ENCODE measurements at places on chromosomes 3 and 15. TPM values are rescaled to one million over a fixed set of nuclear protein-coding genes. Genes with fewer than 3 reads are reported as not detected.
A peak's percentile ranks its signal among the peaks of the same experiment; 100 is the strongest.

CCR1 gene
- 42.1 TPM for total RNA-seq

SCAMP2 gene
- total RNA-seq: 73.2 TPM

SCN10A gene
- total RNA-seq: not detected

INAFM2 gene
- total RNA-seq: 40.9 TPM

RTP1 gene
- total RNA-seq: not detected

TSC22D2 gene
- total RNA-seq: 20.7 TPM

TEX9 gene
- 4.6 TPM for total RNA-seq

DNA sequence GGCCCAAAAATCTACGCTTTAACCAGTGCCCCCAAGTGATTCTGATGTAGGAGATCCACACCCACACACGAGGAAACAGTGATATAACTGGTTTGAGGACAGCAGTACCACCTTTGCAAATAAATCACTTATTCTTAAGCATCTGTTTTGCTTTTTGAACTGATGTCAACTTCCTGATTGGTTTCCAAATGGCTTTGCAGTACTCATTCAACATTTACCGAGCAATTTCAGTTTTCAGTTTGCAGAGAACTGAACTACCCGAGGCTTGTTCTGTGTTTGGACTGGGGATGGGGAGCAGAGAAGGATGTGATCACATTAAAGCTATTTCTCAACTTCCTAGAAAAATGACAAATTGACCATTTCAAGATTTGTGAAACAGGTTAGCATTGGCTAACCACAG is 1.1 kb upstream of the GYG1 start:
- H3K4me1 ChIP-seq: peaks cover 33% of the 10 kb centered on the region
- DNase-seq: no peak
- peak overlapping the region; percentile 98 for H3K27ac ChIP-seq
- peaks cover 12% of the 10 kb centered on the region for H3K36me3 ChIP-seq
- H3K27me3 ChIP-seq: no peaks in the 10 kb centered on the region

DNA sequence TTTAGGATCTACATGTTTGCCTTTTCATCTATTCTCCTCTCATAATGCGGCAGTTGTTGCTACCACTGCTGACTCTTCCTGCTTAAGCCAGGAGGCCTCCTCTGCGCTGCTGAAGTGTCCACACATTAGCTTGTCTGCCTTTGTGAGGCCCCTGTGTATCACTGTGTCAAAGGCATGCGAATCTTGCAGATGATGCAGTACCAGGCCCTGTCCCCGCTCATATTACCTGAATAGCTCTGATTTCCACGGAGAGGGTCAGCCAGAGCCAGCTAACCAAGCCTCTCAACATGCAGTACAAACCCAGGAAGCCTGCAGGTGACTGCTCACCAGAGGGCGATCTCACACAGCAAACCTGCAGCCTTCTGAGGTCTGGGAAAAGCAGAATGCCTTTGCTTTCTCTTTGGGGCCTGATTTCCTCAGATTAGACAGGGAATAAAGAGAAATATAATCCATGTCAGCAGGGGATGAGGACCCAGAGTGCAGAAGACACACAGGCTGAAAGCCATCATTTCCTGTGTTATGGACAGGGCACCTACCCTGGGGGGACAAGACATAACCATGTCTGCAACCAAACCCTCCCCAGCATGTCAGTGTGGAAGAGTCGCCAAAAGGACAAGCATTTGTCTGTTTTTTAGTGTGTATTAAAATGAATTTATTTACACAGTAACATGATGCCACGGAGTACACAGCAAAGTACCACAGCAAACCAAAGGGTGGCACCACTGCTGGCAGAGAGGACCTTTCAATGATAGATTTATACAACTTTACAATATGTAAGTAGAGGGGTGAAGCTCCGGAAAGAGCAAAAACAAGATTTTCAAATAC is 36.8 kb upstream of the TSPAN3 start:
- H3K36me3 ChIP-seq: no peaks in the 10 kb centered on the region
- H3K27ac ChIP-seq: peak overlapping the region; percentile 17
- H3K4me1 ChIP-seq: peaks cover 19% of the 10 kb centered on the region
- no peaks in the 10 kb centered on the region for H3K27me3 ChIP-seq
- H3K4me3 ChIP-seq: no peak overlapping the region

- H3K36me3 ChIP-seq: no peaks in the 10 kb centered on the region
- no peak for DNase-seq
- peaks cover 11% of the 10 kb centered on the region for H3K4me1 ChIP-seq
- no peaks in the 10 kb centered on the region for H3K27me3 ChIP-seq
These were observed 29.3 kb upstream of the MEF2A start for GRCh38 chr15:99536422-99537040.

DNA sequence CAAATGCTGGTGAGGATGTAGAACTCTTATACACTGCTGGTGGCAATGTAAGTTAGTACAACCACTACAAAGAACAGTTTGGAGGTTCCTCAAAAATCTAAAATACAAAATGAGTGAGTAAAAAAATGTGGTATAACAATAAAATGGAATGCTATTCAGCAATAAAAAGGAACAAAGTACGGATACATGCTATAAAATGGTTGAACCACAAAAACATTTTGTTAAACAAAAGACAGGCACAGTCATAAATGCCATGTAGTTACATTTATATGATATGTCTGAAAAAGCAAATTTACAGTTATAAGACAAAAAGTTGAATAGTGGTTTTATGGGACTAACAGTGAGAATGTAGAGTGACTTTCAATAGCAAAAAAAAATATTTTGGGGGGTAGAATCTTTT is 285.8 kb downstream of the TBC1D5 start:
- no peak for DNase-seq
- no peaks in the 10 kb centered on the region for H3K36me3 ChIP-seq
- H3K27ac ChIP-seq: no peak overlapping the region
- no peak overlapping the region for H3K4me3 ChIP-seq
- no peaks in the 10 kb centered on the region for H3K4me1 ChIP-seq

DNA sequence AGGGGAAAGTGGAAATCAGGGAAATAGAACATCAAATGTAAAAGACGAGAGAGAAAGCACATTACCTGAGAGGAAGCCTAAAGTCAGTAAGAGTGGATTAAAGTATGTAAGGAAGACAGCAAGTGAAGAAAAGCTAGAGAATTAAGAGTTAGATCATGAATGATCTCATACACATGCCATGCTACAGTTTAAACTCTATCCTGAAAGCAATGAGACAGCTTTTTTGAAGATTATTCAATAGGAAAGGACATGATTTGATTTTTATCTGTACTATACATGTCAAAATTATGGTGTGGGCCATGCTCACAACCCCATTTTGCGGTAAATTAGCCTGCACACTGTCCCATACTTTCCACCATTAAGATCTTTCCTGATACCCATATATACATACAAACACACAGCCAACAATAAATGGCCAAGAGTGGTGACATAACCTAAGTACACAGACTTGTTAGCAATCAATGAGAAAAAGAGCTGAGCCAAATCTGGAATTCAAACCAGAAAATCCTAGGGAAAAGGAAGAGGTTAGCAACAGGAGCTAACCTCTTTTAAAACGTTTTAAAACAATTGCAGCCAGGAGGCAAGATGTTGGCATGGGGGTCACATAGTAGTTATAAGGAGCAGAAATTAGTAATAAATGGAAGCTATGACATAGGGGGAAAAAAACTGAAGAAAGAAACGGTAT is 4.5 kb downstream of the MYO9A start:
- H3K36me3 ChIP-seq: no peaks in the 10 kb centered on the region
- no peak for DNase-seq
- peaks cover 81% of the 10 kb centered on the region for H3K4me1 ChIP-seq

DNA sequence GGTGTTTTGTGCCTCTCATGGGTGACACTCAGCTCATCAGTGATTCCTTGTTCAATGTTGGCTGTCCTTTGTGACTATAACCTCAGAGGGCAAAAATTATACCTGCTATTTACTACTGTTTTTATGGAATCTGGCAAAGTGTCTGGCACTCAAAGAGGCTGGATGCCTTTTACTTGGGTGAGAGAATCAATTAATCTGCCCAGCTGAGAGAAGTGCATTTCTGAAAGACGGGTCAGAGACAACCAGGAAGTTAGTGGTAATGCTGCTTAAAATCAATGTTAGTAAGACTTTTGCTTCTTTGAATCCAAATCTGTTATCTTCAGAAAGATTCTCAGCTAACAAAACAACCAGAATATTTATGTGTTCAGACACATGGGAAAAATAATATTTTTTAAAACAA is 436.2 kb upstream of the SUCLG2 start:
- peaks cover 15% of the 10 kb centered on the region for H3K4me1 ChIP-seq
- no peaks in the 10 kb centered on the region for H3K27me3 ChIP-seq
- no peaks in the 10 kb centered on the region for H3K36me3 ChIP-seq
- DNase-seq: no peak
- H3K4me3 ChIP-seq: no peak overlapping the region

DNA sequence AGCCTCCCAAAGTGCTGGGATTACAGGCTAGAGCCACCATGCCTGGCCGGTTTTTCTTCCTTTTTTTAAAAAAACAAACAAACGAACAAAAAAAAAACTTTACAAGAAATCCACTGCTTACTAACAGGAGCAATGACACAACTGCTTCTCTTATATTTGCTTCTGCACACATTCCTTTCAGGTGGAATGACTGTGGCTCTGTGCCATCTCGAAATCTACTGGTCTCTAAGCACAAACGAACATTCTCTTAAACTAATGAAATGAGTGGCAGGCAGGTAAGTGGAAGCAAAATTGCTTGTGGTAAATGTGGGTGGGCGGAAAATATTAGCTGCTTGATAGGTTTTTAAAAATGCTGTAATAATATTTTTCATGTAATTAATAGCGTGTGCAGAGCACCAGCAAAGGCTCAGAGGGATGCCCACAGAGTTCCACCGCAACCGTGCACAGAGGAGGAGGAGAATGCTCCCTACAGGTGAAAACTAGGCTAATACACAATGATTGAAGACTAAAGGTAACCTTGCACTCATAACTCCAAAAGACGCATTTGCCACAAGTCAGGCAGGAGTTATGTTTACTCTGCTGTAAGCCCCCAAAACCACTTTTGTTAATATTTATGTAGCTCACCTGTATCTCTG is 77.4 kb downstream of the LSAMP start:
- H3K36me3 ChIP-seq: no peaks in the 10 kb centered on the region
- no peak overlapping the region for H3K27ac ChIP-seq
- H3K4me3 ChIP-seq: no peak overlapping the region
- no peak for DNase-seq

GRCh38 chr15:70669006-70669602 is 94.3 kb downstream of the UACA start:
- peaks cover 12% of the 10 kb centered on the region for H3K36me3 ChIP-seq
- H3K4me3 ChIP-seq: no peak overlapping the region
- DNase-seq: no peak

GRCh38 chr3:157618075-157618760 is 115.0 kb upstream of the VEPH1 start:
- H3K4me1 ChIP-seq: no peaks in the 10 kb centered on the region
- no peak overlapping the region for H3K4me3 ChIP-seq
- DNase-seq: no peak
- no peaks in the 10 kb centered on the region for H3K27me3 ChIP-seq
- H3K36me3 ChIP-seq: no peaks in the 10 kb centered on the region

- DNase-seq: no peak
- no peaks in the 10 kb centered on the region for H3K4me1 ChIP-seq
- no peak overlapping the region for H3K27ac ChIP-seq
- no peaks in the 10 kb centered on the region for H3K36me3 ChIP-seq
- no peaks in the 10 kb centered on the region for H3K27me3 ChIP-seq
- H3K4me3 ChIP-seq: no peak overlapping the region
These were observed 180.6 kb downstream of the OSBPL10 start for GRCh38 chr3:31800436-31800835.

Measured in esophagus muscularis mucosa (tissue), 4 donors.